ENCODE measurements at places on chromosomes 1 and 21.

DNA sequence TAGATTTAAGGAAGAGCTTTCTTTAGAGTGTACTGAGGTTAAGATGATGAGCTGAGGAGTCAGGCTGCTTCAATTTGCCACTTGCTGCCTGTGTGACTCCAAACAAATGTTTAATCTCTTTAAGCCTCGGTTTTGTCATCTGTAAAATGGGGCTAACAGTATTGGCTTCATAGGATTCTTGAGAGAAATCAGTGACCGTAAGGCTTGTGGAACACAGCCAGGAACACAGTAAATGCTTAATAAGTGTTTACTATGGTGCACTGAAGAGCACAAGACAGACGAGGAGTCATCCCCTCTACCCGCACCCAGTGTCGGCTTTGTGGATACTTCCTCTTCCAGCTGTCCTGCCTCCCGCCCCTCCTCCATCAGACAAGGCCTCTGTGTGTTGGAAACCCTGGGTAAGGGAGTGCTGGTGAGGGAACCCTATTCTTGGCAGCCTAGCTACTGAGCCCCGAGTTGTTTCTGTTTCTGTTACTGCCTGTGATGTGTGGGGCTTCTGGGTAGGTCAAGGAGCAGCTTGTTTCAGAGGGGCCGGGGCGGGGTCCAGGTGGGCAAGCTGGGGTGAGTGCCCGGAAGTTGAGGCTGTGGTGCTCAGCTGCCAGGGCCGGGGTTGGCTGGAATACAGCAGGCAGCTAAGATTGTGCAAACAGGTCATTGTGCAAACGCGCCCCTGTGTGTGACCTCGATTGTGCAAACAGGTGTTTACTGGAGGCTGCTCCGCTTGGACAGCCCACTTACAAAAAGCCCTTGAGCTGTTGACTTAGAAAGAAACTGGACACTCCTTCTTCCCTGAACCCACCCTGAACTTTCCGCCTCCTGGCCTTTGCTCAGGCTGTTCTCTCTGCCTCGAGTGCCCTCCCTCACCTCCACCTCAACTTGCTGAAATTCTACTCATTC lies 4.0 kb upstream of the CSF3R start:
- peak; percentile 97 for DNase-seq

DNA sequence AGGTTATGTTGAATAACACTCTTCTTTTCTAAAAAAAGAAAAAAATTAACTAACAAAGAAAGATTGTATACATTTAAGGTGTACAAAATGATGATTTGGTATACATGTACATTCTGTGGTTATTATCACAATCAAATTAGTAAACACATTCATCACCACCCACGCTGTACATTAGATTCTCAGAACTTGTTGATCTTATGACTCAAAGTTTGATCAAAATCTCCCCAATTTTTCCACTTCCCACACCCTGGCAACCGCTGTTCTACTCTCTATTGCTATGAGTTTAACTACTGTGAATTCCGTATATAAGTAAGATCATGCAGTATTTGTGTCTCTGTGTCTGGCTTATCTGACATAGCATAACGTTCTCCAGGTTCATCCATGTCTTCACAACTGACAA lies 469.5 kb upstream of the CHRM3 start:
- DNase-seq: no peak

DNA sequence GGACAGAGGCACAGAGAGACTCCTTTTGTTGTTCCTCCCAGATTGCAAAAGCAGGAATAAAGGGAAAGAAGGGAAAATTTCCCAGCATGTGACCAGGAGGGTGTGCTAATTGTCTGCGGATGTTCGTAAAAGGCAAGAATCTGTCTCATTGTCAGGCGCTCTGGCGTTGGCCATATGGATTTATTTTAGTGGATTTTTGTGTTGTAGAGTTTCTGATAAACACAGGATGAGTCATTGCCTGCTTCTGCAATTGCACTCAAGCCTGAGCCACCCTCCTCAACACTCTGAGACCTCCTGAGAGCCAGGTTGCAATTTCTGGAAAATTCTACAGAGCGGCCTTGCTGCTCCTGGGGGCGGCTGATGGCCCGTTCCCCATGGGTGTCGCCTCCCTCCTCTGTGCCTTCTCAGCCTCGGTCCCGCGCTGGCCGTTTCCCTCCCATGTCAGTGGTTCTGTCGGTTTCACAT lies 227.7 kb downstream of the KAZN start:
- DNase-seq: no peak

GRCh38 chr1:30036666-30037065 lies 686.7 kb downstream of the MATN1 start:
- no peak for DNase-seq

DNA sequence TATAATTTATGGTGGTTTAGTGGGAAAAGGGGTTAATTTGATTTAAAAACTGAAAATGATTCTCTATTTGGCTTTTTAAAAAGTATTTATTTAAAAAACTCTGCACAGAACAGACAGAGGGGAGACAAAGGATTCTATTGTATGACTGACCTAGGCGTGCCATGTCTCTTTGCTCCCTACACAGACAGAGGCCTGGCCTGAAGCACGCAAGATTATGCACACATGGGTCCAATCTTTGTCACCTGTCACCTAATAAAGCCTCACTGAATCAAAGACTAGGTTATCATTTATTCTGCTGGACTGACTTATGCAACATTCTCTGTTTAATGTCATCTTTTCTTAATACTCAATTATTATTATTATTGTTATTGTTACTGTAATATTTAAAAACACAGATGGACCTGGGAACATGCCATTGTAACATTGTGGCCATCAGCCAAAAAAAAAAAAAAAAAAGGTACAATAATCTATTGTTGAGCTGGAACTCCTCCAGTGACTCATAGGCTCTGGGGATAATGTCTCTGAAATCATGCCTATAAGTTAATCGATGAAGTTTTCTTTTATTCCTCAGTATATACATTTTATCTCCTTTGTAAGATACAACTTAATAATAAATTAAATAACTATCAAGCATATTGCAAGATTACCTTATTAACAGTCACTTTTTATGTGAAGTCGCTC lies 112.1 kb downstream of the RUNX1 start:
- no peak for DNase-seq

- no peak for DNase-seq
Measured at GRCh38 chr1:108075055-108075454, 110.1 kb upstream of the VAV3 start.

GRCh38 chr1:113479713-113480676 lies 89.7 kb downstream of the MAGI3 start:
- no peak for DNase-seq

- no peak for DNase-seq
Measured at GRCh38 chr1:8040586-8040985, 14.5 kb upstream of the ERRFI1 start.

DNA sequence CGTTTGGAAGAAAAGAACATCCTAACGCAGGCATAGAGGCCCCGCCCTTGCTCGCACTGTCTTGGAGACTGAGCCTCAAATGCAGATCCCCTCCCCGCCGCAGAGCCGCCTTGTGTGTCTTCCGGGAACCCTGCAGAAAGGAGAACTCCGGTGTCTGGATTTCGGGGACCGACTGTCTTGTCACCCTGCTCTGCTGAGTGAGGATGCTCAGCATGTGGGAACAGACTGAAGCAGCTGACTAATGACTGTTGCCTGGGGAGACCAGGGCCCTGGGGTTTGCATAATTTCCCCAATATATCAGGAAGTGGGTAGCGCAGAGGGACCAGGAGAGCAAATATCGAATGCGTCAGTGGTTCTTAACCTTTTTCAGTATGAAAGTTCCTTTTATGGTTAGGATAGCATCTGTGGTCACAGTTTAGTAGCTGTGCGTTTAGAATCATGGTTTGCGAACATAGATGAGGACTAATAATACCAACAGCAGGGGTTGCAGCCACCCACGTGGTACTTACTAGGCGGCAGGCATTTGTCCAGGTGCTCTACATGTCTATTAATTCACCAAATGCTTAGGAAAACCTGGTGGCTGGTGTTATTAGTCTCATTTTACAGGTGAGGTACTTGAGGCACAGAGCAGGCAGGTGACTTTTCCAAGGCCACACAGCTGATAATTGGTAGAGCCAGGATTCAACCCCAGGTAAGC lies 14.3 kb downstream of the GPR137B start:
- peak; percentile 87 for DNase-seq

DNA sequence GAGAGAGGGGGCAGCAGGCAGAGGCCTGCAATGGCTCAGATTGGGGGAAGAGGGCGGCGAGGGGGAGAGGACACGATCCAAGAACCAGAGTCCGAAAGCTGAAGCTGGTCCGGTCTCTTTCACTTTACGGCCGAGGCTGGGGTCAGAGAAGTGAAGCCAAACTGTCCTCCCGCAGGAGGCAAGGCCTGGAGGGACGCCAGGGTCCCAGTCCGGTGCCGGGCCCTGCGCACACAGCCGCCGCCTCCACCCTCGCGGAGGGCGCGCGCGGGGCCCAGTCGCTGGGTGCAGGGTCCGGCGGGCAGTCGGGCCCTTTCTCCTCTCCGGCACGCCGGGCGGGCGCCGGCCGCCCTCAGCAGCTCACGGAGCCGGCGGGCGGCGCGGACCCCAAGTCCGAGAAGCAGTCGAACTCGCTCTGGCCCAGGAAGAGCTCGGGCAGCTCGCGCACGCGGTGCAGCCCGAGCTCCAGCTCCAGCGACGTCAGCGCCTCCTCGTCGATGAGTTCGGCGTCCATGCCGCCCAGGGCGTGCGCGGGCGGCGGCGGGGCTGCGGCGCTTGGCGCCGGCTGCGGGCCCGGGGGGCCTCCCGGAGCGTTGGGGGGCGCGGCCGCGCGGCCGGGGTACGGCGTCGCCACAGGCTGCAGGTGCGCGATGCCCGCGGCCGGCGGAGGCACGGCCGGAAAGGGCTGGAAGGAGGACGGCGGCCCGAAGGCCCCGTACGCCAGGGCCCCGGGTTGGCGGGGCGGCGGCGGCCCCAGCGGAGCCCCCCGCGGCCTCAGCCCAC lies 749 bp downstream of the CITED4 start:
- DNase-seq: no peak

GRCh38 chr21:44892536-44893277 lies 19.2 kb upstream of the PTTG1IP start:
- DNase-seq: peak; percentile 44

- DNase-seq: no peak
Measured at GRCh38 chr21:28447462-28447861, 545.2 kb downstream of the LTN1 start.

GRCh38 chr1:27045973-27046558 lies 33.4 kb upstream of the TENT5B start:
- peak; percentile 26 for DNase-seq

- no peak for DNase-seq
Measured at GRCh38 chr1:41917835-41918449, 780 bp downstream of the HIVEP3 start.

GRCh38 chr1:100794748-100795645 lies 75.5 kb downstream of the VCAM1 start:
- DNase-seq: no peak

- no peak for DNase-seq
Measured at GRCh38 chr1:33089457-33089856, 8.5 kb downstream of the AZIN2 start.

- DNase-seq: no peak
Measured at GRCh38 chr1:201507360-201507675, 395 bp upstream of the CSRP1 start.

DNA sequence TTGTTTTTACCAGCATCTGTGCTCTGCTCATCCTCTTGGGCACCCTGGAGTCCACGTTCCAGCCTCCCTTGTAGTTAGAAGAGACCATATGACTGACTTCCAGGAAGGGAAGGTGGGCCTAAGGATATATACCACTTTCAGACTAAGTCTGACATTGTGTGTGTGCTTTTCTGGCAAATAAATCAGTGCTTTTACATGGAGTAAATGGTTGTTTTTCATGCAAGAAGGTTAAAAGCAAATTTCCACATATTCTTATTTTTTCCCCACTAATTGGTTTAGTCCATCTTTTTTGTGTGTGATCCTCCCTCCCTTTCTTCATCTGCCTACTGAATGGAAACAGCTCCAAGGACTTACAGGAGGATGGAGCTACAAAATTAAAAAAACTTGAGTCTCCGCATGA lies 119.8 kb downstream of the TBX15 start:
- DNase-seq: no peak

DNA sequence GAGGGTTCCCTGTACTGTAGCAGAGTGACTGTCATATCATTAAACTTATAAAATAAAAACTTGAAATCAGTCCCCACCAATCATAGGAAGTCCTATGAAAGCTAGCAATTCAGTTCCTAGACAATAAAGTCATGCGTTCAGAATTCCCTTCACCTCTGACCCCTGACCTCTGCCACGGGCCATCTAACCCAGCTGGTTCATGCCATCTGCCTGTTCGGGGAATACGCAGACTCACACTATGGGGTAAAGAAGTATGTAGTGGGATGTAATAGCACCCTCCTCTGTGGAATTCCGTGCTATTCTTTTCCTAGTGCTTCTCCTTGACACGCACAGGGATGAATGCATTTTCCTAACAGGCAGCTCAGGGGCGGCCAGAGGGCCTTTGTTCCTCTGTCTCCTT lies 2.1 kb downstream of the GSTM4 start:
- DNase-seq: no peak

DNA sequence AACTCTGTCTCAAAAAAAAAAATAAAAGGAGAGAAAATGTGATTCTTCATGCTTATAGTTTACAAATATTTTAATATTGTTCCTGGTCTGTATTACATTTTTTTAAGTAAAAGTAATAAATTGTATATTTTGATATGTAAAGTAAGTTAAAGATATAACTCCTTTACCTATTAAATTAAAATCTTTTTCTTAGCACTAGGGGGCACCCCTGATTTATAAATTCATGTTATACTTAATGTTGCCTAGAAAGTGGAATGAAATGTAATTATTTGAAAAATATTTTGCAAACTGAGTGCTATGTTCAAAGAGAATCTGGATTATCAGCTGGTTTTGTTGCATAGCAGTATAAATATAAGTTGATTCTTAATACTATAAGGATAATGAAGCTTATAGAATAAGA lies 49.2 kb downstream of the RALGPS2 start:
- DNase-seq: peak; percentile 53

DNA sequence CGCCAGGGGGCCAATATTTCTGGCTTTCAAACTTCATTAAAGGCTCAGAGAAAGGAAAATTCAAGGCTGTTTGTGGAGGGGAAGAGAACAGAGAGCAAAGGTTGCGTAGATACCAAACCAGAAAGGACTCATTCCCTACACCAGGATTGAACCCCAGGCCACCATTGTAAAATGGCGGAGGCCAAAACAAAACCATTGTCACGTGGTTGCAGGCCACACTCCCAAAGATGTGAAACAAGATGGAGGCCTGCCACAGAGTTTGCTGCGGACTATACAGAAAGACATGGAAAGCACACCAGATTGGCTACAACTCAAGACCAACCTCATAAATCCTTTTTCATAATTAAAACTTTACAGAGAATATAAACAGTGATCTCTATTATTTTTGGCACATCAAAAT lies 116.5 kb downstream of the KCNK1 start:
- no peak for DNase-seq

- no peak for DNase-seq
Measured at GRCh38 chr1:204331275-204331674, 28.5 kb downstream of the PLEKHA6 start.
